ENCODE measurements at places on chromosomes 3 and 15.

DNA sequence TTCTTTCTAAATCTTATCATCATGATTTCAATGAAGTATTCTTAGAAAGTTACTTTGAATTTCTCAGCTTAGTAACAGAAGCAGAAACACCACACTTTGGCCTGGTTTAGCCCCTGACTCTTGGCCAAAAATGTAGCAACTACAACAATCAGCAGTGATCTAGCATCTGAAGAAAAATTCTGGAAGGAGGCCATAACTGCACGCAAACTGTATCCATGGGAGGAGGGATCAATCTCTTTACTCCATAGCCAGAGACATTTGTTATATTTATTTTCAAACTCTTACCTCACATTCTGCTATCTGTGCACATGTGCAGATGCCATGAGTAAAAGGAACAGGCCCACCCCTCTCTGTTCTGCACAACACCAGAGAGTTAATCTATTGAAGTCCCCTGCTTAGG lies 251.0 kb upstream of the P2RY1 start:
- peak; percentile 21 for DNase-seq

GRCh38 chr3:63993653-63994079 lies 29.6 kb downstream of the PSMD6 start:
- peak; percentile 90 for DNase-seq

DNA sequence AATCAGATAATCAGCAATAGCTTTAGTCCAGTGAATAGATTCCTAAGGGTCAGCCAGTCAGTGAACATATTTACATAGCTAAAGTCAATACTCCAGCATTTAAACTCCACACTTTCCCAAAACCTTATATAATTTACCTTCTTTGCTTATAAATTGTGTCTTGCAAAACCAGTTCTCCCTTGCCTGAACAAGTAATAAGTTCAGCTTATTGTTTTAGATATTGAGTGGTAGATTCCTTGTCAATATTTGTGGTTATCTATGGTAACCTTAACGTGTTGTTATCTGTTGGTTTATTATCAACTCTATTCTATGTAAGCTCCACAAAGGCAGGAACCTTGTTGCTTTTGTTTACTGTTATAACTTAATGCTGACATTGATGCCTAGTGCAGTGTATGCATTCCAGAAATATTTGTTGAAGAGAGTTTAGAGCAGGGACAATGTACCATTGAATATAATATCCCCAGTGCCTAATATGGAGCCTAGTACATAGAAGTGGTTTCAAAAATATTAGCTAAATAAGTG lies 24.0 kb downstream of the PLSCR5 start:
- DNase-seq, result no peak

- DNase-seq, result no peak
Measured at GRCh38 chr15:73226093-73226814, 142.5 kb downstream of the HCN4 start.

GRCh38 chr3:52052831-52053306 lies 3.5 kb downstream of the DUSP7 start:
- no peak for DNase-seq

DNA sequence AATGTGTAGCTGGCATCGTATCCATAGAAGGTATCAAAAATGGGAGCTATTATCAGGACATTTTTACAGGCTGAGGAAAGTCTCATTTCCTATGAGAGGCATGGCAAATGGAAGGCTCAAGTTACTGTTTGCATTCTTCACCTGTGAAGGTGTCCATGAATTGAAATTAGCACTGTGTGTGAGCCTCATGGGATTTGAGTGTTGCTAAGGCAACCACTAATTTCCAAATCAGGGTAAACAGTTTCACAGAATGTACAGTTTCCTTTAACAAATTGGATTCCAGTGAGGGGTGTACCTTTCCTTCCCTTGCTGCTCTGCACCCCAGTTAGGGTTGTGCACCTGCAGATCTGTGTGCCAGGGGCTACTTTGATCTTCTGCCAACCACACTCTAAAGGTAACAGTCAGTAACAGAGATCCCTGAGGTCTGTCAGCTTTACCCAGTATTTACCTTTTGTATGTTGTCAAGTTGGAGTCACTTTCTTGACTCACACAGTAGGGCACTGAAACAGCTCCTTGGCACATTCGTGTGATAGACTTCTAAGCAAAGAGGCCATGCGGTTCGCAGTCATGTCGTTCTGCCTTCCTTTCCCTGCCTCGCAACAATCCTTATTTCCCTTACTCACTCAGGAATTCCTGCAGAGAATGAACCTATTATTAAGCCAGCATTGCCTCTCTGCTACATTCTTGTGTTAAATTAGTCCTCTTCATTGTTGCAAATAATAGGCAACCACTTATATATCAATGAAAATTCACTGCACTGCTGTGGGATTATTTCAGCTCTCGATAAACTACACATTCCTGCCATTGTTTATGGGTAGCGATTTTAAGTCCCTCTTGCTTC lies 129.8 kb upstream of the GBE1 start:
- DNase-seq, result no peak

- DNase-seq, result no peak
Measured at GRCh38 chr3:169818316-169818715, 5.6 kb upstream of the LRRC34 start.

DNA sequence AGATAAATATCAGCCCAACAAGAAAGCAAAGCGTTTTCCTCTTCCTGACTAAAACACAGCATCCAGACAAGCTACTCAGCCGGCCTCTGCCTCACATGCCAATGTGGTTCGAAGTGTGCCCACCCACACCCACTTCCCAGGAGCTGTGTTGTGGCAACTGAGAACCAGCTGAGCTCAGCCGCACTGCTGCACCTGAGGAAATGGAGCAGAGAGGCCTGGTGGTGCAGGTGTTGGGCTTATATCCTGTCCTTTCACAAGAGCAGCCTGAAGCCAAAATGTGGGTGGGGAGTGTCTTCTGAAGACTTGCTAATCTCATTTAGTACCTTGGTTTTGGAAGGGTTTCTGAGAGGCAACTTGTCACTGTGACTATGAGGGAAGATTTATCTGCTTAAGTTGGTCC lies 23.0 kb upstream of the RETNLB start:
- DNase-seq, result no peak

- DNase-seq, result no peak
Measured at GRCh38 chr3:95189348-95189747, 1126.5 kb downstream of the NSUN3 start.

DNA sequence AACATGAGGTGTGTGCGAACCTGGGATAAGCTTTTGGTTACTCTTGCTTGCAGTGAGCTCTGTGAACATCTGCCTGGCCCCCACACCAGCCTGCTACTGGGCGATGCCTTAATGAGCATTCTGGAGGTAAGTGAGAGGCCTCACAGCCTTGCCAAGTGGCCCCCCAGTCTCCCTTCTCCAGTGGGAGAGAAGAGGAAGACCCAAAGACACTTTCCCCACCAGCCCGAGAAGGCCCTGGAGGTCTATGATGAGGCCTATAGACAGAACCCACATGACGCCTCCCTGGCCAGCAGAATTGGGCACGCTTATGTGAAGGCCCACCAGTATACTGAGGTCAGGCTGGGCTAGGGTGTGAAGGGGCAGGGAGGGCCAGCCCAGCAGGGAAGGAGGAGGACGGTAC lies 22.5 kb downstream of the TTC21A start:
- no peak for DNase-seq

GRCh38 chr3:185362850-185363661 lies at the start of gene MAP3K13:
Gene MAP3K13 (plus strand): TSS chr3:185363136. CDS start chr3:185428582, 65,446 bp downstream.
- peak; percentile 97 for DNase-seq

- DNase-seq, result no peak
Measured at GRCh38 chr3:31364188-31364587, 168.5 kb upstream of the STT3B start.

- DNase-seq, result no peak
Measured at GRCh38 chr3:170809975-170810357, 60.0 kb downstream of the RPL22L1 start.

GRCh38 chr3:50192689-50193141 lies 1.3 kb downstream of the GNAT1 start:
- DNase-seq, result peak; percentile 94

- DNase-seq, result no peak
Measured at GRCh38 chr3:42670670-42671069, 14.7 kb upstream of the KLHL40 start.

DNA sequence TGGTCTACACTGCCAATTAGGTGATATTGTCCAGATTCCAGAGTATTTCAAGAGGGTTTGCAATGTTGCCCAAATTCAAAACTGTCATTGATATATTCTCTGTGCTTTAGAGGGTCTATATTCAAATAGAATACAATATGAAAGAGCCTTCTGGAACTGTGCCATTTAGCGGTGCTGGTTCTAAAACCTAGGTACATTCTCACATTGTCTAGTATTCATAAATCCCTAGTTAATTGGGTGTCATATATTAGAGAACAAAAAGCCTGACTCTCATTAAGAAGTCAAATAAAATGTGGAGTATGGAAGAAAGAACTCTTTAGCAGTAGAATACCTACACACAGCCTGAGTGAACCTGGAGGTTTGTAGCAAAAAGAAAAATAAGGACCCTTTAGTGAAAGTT lies 447.9 kb downstream of the CNTN6 start:
- no peak for DNase-seq

- peak; percentile 67 for DNase-seq
Measured at GRCh38 chr3:194757647-194758061, 72.0 kb downstream of the FAM43A start.

DNA sequence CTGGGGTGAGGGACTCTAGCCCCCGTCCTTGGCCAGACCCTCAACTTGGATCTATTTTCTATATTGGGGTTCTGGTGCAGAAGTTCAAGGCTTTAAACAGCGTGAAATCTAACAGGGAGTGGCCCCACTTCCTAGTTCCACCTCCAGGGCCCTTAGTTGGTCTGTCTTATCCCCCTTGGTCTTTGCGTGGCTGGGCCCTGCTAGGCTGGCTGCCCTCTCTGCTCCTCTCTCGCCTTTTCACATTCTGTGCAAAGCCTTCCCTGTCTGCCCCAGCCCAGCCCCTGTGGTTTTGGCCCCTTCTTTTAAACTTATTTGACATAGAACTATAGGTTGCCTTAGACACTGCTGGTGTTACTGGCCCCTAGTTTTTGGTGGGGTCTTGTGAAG lies 5.6 kb downstream of the PPCDC start:
- no peak for DNase-seq

GRCh38 chr3:55489798-55490132 lies 2.7 kb upstream of the WNT5A start:
- peak; percentile 64 for DNase-seq

- DNase-seq, result no peak
Measured at GRCh38 chr15:100092034-100092433, 249.7 kb downstream of the ADAMTS17 start.

DNA sequence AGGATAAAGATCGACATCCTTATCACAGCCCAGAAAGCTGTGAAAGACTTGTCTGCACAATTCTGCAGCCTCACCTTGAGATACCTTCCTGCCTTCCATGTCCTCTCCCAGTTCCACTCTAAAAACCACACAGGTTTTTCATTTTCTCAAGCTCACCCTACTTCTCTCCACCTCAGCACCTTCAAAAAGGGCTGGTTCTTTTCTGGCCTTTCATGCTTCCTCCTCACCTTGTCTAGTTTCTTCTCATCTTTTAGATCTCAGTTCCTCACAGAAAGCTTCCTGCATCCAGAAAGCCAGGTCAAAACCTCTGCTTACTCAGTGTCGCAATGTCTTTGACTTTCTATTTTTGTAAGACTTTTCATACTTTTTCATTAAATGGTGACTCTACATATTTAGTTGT lies 140.2 kb upstream of the STT3B start:
- DNase-seq, result no peak

GRCh38 chr3:113404637-113405036 lies 36.7 kb downstream of the CFAP44 start:
- DNase-seq, result no peak

DNA sequence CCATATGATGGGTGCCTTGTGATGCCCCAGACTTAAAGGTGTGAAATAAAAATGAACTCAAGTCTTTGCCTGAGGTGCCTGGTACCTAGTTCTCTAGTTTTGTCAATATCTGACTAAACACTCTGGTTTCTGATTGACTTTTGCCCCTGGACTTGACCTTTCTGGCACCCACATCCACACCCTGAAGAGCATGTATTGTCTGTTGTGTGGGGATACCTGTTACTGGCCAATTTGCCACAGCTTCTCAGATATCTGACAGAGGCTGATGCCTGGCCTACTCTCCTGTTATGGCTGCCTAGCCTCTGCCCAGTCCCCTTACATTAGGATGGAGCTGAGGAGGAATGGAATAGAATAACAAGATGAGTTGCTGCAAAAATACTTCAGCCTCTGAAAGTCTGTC lies 3.6 kb downstream of the ZBTB38 start:
- no peak for DNase-seq

DNA sequence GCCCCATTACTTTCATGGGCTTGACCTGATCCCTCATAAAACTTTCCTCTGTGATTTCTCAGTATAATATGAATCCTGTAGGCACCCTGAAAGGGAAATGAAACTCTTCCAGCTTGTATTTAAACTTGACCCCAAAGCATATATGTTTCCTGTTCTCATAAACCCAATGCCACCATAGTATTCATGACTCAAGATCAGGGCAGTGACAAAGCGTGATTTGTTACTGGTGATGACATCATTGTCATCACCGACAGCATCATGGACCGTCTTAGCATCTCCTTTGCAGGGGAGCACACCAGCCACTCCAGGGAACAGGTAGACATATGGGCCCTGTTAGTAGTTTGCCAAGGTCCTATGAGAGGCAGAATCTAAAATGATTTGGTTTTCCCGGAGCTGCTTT lies 741.2 kb downstream of the NR2F2 start:
- DNase-seq, result no peak

- DNase-seq, result no peak
Measured at GRCh38 chr3:4776399-4776979, 202.7 kb upstream of the BHLHE40 start.

DNA sequence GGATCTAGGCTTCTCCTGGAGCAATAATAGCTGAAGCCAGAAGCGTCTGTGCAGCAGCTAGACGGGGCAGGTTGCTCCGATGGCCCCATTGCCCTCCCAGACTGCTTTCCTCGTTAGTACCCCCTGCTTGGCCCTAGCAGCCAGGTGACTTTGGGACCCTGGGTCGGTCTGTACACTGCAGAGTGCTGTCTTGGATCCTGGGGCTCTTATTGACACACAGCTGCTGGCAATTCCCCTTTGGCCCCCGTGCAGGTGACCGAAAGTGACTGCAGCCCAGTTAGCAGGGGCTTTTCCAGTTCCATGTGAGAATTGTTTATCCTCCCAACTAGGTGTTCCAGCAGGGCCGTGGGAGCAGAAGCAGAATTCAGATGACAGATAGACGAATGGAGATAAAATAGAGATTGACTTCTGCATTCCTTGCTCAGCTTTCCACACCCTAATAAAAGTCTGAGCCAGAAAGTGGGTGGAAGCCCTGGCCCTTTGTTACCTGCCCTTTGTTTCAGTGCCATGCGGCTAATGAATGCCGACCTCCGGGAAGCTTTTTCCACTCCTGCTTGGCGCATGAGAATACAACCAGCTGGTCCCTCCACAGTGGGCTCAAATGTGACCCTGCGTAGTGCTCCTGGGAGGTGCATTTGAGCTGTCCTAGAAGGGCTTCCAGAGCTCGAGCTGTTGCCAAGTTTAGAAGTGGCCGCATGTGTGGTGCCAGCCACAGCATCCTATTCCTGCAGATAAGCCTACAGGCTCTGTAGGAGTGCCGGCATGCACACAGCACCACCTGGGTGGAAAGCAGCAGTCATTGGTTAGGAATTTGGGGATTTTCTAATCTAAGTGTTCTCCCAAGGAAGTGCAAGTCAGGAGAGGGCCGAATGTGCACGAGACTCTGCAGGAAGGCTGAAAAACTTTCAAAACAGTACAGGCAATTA lies 94.4 kb downstream of the SLCO3A1 start:
- peak; percentile 20 for DNase-seq

GRCh38 chr3:126865736-126866135 lies 117.2 kb upstream of the PLXNA1 start:
- no peak for DNase-seq

- no peak for DNase-seq
Measured at GRCh38 chr3:119779731-119780383, 2.0 kb upstream of the NR1I2 start.

- DNase-seq, result no peak
Measured at GRCh38 chr15:48754011-48754410, 56.9 kb downstream of the CEP152 start.

All from eye (tissue), 1 donor.